ENCODE measurements at places on chromosomes 1 and 21.
A peak's percentile ranks its signal among the peaks of the same experiment; 100 is the strongest.

DNA sequence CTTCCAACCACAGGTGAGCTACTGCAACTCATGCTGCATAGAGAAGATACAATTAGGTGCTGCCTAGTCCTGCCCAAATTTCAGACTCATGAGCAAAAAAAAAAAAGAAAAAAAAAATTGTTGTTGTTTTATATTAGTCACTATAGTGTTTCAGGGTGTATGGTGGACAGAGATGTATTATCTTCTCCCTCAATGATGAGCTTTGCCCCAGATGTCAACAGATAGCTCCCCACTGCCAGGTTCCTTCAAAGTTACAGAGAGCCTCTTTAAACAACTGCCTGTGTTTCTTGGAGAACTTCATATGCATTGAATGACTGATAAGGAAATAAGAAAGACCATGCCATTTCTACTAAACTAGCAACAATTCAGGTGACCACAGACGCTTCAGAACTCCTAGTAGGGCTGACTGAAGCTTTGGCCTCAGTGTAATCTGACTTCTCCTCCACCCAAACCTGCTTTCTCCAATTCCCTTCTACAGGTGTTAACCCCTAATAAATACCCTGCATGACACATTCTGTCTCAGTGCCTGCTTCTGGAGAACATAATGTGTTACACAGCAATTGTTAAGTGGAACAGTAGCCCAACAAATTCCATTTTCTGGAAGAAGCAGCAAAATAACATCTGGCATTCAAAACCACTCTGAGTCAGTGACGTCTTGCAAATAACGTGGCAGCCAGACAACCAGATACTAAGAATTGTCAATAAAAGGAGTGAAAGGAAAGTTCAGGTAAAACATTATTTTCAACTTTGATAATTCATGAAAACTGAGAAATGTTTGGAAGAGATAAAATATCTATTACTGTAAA, 147.7 kb downstream of the CDC42BPA start:
- no peak for DNase-seq

DNA sequence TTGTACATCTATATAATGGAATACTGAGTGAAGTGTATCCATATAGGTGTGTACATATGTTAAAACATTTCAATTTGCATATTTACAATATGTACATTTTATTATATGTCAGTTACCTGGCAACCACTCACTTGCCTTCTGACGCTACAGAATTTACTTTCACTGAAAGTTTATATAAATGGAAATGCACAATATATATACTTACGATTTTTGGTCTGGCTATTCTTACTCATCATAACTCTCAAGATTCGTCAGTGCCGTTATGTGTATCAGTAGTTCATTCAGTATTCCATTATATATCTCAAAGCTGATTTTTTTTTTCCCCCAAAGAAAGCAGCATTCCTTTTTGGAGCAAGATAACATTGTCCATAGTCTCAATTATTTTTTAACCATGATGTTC, 138.2 kb downstream of the PCBP3 start:
- no peak for DNase-seq

- DNase-seq = peak; percentile 71
Measured at GRCh38 chr1:85275701-85276214, 674 bp downstream of the BCL10 start.

GRCh38 chr1:46547481-46548383, 3.7 kb downstream of the KNCN start:
- no peak for DNase-seq

DNA sequence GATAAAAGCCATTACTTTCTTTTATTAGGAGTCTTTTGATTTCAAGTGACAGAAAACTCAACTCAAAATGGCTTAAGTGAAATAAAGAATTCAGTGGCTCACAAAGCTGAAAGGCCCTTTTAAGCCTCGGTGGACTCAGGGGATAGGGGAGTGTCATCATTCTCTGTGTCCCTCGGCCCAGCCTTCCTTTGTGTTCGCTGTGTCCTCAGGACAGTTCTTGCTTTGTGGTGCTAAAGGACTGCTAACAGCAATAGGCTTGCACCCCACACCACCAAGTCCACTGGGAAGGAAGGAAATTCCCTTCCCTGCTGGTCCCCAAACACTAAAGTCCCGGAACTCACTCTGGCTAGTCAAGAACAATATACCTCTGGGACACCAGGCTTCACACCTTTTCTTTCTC, 129.2 kb downstream of the NTPCR start:
- no peak for DNase-seq

DNA sequence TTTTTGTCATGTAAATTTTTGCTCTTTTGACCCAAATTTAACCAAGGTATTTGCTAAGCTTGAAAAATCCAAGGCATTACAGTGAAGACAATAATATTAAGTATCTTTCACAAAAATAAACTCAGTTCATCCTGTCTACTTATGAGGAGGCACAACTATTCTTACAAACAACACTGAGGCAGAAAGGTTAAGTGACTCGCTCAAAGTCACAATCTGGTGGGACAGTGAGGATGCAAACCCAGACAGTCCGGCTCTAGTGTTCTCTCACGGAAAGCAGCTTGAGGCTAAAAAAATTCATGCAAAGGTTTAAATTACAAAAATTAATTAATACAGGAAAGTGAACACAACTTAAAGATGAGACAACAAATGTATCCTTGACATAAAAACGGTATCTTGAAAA, 125.3 kb downstream of the SIPA1L2 start:
- DNase-seq = no peak

- no peak for DNase-seq
Measured at GRCh38 chr21:29909571-29909970, 30.2 kb downstream of the GRIK1 start.
